Chondrocyte (in vitro differentiated cells): ENCODE measurements at places on chromosomes 3 and 15.

GRCh38 chr15:69648212-69648611 lies 195.6 kb downstream of the RPLP1 start:
- no peak for DNase-seq

DNA sequence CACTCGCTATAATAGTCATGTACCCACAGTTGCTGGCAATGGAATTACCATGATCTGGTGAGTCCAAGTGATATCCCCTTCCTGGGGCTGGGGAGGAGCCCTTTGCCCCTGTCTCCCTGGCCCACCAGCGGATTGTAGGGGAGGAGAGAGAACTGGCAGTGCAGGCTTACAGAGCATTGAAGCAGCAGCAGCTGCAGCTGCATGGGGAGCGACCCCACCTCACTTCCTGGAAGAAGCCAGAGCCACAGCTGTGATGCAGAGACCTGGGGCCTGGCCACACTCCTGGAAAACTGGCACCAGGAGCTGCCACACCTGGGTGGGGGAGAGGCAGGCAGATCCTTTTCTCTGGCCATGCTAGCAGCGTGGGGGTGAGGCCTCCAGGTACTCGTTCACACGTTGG lies 300.1 kb upstream of the PROK2 start:
- DNase-seq = no peak

DNA sequence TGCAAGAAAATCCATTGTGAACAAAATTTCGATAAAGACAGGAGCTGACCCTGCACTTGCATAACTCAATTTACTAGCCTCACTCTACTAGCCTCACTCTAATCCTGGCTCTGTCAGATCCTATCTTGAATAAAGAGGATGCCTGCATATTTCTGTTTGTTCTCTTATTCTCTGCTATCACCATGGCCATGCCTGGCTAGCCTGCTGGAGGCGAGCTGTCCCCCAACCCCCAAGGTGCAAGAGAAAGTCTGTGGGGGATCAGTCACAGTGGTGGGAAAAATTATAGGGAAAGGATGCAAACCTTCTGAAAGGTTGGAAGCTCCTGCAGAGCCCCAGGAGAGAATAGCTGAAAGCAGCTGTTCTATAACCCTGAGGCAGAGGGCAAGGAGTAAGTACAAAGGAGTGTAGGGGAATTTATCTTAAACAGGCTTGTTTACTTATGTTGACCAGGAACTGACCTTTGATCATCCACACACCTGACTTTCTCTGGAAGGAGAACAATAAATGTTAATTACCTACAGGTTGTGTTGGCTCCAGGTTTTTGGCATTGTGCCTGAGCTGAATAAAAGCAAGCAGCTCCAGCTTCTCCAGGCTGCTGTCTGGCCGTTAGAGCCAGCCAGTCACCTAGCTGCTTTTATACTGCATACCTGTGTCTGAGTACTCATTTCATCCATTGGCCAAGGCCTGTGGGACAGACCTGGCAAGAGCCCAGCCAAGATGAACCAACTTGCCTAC lies 137.7 kb upstream of the RASGRP1 start:
- DNase-seq = no peak

- DNase-seq = no peak
These were observed 101.6 kb downstream of the RPL22L1 start for GRCh38 chr3:170768334-170768801.

- no peak for DNase-seq
These were observed 5.4 kb downstream of the ZBTB47 start for GRCh38 chr3:42658771-42659390.

- DNase-seq = no peak
These were observed 268.6 kb upstream of the SLITRK3 start for GRCh38 chr3:165464736-165465135.

DNA sequence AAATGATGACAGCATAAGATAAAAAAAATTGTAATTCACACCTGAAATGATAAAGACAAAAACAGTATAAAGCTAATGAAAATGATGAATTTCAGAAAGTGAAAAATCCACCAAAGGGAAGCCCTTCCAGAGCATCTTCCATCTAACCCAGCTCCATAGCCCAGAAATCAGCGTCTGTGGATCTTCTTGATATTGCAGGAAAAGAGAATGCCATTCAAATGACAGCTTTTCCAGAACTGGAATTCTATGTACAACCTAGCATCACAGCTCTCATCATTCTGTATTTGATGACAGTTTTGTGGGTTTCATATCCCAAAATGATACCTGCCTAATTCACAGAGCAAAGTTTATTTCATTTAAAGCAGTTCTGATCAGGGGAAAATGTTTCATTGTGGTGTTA lies 267.3 kb downstream of the FHIT start:
- no peak for DNase-seq

GRCh38 chr3:16811950-16812349 lies 72.8 kb upstream of the PLCL2 start:
- no peak for DNase-seq

DNA sequence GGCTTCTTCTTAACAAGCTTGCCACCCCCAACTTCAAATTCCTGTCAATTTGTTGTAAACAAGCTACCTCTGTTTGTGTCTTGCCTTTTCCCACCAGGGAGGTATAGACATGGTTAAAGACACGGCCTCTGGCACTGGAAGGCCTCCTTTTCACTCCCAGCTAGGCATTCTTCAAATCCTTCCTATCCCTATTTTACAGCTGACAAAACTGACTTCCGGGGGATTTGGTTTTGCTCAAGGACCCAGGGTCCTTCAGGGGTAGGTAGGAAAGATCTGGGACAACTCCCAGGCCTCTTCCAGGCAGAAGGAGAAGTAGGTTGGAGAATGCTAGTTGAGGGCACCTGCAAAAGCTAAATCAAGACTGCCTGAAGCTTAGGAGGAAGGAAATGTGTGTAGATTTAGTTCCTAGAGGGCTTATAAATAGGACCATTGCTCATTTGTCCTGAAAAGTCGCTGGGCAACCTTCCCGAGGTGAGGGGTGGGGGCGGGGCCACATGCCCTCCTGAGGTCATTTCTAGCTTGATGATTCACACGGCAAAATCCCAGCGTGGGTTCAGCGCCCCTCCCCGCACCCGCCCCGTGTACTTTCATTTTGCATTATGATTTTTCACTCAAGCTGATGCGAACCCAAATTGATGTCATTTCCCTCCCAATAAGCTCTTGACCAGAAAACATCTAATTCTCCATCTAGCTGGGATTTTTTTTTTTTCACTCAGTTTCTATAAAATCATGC lies 365.5 kb downstream of the SHQ1 start:
- DNase-seq = no peak

DNA sequence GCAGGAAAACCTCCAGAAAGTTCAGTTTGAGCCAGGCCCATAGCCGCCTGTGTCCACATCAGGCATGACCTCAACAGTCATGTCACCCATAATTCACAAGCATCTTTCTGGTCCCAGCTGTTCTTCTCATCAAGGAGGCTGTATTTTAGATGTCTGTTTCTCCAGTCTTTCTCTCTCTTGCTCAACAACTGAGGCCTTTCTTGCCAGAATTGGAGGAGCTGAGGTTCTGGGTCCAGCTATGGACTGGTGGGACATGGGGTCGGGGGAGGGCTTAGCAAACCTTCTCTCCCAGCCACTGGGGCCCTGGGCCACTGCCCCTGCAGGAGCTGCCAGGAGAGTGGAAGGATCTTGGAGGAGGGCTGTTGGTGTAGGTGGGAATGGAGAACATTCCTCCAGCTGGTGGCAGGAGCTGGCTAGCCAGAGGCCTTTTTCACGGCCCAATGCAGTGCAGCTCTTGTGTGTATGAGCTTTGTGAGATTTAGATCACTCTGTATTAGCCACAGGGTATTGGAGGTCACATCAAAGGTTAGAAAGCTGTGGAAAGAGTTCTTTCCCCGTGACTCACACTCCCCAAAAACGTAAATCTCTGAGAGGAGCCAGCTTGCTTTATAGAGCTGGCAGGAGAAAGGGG lies 23.5 kb downstream of the MAGEF1 start:
- DNase-seq = no peak

- DNase-seq = no peak
These were observed 76.6 kb downstream of the EDEM1 start for GRCh38 chr3:5264093-5264600.

DNA sequence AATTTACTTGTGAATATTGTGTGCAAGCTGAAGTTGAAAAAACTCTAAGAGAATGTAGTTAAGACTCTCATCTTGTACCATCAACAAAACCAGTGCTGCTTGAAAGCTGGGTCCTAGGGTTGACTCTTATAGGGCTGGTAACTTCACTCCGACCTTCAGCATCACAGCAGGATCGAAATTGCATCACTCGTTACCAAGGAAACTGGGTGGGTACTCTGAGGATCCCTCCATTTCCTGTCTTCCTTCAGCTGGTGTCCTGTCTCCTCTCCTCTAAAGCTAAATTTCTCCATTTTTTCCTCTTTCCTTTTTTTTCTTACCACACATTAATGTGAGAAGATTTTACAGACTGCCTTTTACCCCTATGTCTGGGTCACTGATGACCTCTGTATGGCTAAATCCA lies 3.0 kb upstream of the APH1B start:
- no peak for DNase-seq

- no peak for DNase-seq
These were observed 4.7 kb downstream of the GORASP1 start for GRCh38 chr3:39102504-39103323.

DNA sequence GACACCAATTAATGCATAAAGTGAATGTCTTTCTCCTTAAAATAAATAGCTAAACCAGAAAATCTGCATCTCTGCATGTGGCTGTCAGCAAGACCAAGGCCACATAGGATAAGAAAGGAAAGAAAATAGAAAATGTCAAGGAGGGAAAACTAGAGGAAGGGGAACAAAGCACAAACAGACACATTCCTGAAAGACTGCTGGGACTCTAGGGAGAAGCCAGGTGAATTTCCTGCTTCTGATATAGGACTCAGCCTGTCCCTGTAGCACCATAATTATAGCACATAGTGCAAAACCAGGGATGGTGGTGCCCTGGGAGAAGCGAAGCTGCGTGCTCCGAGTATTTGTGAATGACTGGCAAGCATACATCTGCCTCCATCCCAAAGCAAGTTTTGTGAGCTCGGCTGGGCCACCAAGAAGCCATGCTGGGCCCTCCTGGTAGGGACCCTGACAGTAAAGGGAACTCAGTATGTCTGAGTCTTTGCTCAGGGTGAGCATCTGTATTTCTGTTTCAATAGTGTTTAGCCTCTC lies 14.2 kb downstream of the FSTL1 start:
- no peak for DNase-seq

DNA sequence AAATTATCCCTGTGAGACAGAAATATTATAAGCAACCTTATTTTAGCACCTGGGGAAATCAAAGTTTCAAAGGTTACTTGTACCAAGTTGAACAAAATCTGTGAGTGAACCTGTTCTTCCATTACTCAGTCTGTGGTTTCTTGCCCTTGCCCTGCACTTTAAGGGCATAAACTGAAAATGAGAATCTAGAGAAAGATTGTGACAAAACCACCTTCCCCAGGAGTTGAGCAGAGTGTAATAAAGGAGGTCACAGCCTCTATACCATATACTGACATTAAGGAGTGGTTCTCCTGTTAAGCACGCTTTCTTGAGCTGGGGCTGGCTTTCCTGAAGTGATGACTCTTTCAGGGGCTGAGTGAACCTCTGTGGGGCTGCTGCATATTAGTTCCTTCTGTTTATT lies 143.4 kb downstream of the PDCD6IP start:
- no peak for DNase-seq

GRCh38 chr3:99799422-99799821 lies 18.2 kb upstream of the CMSS1 start:
- DNase-seq = no peak

- DNase-seq = no peak
These were observed 133.4 kb upstream of the SATB1 start for GRCh38 chr3:18558507-18558906.

GRCh38 chr15:88233921-88234320 lies 22.6 kb downstream of the NTRK3 start:
- no peak for DNase-seq

DNA sequence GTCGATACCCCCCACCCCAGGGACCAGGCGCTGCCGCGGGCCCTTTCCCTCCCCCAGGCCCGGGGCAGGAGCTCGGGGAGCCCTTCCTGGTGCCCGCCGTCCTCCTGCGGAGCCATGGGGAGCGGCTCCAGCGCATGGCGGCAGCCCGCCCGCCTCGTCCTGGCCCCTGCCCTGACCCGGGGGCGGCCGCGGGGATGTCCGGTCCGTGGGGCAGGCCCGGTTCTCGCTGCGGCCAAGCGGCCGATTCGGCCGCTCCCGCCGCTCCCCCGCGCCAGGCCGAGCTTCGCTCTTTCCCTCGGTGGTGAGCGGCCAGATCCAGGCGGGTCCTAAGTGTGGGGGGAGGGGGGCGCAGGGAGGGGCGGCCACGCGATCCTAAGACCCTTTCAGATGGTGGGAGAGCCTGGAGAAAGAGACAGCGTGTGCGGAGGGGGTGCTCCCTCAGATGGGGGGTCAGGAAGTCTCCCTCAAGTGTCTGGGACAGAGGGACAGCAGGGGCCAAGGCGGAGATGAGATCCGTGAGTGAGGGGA lies 1.3 kb downstream of the NEIL1 start:
- DNase-seq = no peak

DNA sequence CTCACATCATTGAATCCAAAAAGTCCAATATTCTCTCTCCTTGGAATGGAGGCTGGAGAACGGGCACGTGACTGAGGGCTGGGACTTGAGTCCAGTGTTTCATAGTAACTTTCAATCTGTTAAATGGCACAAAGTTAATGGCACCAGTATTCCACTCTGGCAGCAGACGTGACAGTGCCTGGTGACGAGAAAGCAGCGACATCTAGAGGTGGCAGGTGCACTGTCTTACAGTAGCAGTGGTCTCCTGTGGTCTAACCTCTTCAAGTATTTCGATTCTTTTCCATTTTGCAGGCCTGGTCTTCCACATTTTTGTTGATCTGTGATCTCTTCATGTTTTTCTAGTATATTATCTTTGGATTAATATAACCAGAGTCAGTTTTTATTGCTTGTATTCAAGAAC lies 107.1 kb downstream of the OXSM start:
- no peak for DNase-seq
